ENCODE measurements at places on chromosomes 1 and 21. TPM values are rescaled to one million over a fixed set of nuclear protein-coding genes. Genes with fewer than 3 reads are reported as not detected.

Gene CSF3R
- polyA plus RNA-seq = not detected

Gene SLC25A24
- polyA plus RNA-seq = 21.2 TPM

Gene RAB7B
- polyA plus RNA-seq = not detected

Gene PLXNA2
- polyA plus RNA-seq = not detected

Gene MTMR11
- 0.70 TPM for polyA plus RNA-seq

Gene PIGR
- polyA plus RNA-seq = 1.2 TPM

Gene OLFML2B
- polyA plus RNA-seq = not detected

Gene FAM72A
- polyA plus RNA-seq = 28.3 TPM

Gene LRIG2
- polyA plus RNA-seq = 4.6 TPM

Gene PLEKHM2
- polyA plus RNA-seq = 8.4 TPM

Gene UFC1
- polyA plus RNA-seq = 115 TPM

Gene TSPEAR
- not detected for polyA plus RNA-seq

Gene NOC2L
- polyA plus RNA-seq = 157 TPM

Gene TNFRSF9
- 3.2 TPM for polyA plus RNA-seq

Gene FMO4
- polyA plus RNA-seq = 0.70 TPM

Gene MYOM3
- polyA plus RNA-seq = not detected

Gene MAP3K7CL
- 5.8 TPM for polyA plus RNA-seq

Gene SPRR5
- not detected for polyA plus RNA-seq

Gene DCST1
- not detected for polyA plus RNA-seq

Gene SH3D21
- 2.1 TPM for polyA plus RNA-seq

Gene PRR9
- not detected for polyA plus RNA-seq

Gene TMEM240
- not detected for polyA plus RNA-seq

Gene BSND
- polyA plus RNA-seq = not detected

Gene FMOD
- polyA plus RNA-seq = not detected

Gene IFI44
- 38.7 TPM for polyA plus RNA-seq

Gene CFAP74
- polyA plus RNA-seq = not detected

Gene RCAN3
- not detected for polyA plus RNA-seq

Gene KMO
- 1.4 TPM for polyA plus RNA-seq

Gene RIPK4
- polyA plus RNA-seq = not detected

Gene F3
- polyA plus RNA-seq = not detected

Gene PROK1
- polyA plus RNA-seq = not detected

Gene CNN3
- polyA plus RNA-seq = 48.4 TPM

Gene C1QTNF12
- polyA plus RNA-seq = not detected

Gene MCOLN3
- 2.7 TPM for polyA plus RNA-seq

Gene CFHR1
- polyA plus RNA-seq = not detected

Gene AMY2A
- polyA plus RNA-seq = not detected

Gene NECTIN4
- 8.3 TPM for polyA plus RNA-seq

Gene DMBX1
- not detected for polyA plus RNA-seq

Gene TFF3
- polyA plus RNA-seq = not detected

Gene CR1
- polyA plus RNA-seq = 2.9 TPM

Gene IFI44L
- polyA plus RNA-seq = 54.9 TPM

Gene LINGO4
- not detected for polyA plus RNA-seq

Gene DNALI1
- polyA plus RNA-seq = not detected

Gene MFSD2A
- polyA plus RNA-seq = 14.8 TPM

Gene SLAMF6
- 24.3 TPM for polyA plus RNA-seq

Gene WDR64
- polyA plus RNA-seq = not detected

Gene GPR161
- polyA plus RNA-seq = 0.19 TPM

Gene PKLR
- polyA plus RNA-seq = not detected

Gene USH2A
- polyA plus RNA-seq = 0.01 TPM
